Globus pallidus (tissue), 1 donor: ENCODE measurements at places on chromosomes 1 and 21.

DNA sequence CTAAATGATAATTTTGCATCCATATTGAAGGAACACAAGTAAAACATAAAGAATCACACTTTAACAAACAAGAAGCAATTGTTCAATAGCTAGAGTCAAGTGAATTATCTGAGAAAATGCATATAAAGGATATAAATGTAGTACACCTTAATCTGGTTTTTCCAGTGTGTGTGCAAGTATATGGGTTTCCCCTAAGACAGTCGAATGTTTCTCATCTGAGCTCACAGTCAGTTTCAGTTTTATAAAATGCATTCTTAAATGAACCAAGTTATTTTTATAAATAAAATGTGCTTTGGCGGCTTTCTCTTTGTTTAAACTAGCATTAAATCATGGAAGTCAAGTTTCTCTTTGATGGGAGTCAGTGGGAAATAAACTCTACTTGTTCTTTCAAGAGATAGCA is 125.9 kb downstream of the PTPRC start:
- DNase-seq, result no peak

- no peak for DNase-seq
These were observed 16.8 kb downstream of the CCDC185 start for GRCh38 chr1:223410036-223410435.

- DNase-seq, result no peak
These were observed 113.7 kb upstream of the WARS2 start for GRCh38 chr1:119254067-119254720.

GRCh38 chr1:16175610-16176553 is 20.0 kb upstream of the EPHA2 start:
- peak; percentile 73 for DNase-seq

- DNase-seq, result no peak
These were observed 27.2 kb downstream of the CAPN2 start for GRCh38 chr1:223739366-223740037.

DNA sequence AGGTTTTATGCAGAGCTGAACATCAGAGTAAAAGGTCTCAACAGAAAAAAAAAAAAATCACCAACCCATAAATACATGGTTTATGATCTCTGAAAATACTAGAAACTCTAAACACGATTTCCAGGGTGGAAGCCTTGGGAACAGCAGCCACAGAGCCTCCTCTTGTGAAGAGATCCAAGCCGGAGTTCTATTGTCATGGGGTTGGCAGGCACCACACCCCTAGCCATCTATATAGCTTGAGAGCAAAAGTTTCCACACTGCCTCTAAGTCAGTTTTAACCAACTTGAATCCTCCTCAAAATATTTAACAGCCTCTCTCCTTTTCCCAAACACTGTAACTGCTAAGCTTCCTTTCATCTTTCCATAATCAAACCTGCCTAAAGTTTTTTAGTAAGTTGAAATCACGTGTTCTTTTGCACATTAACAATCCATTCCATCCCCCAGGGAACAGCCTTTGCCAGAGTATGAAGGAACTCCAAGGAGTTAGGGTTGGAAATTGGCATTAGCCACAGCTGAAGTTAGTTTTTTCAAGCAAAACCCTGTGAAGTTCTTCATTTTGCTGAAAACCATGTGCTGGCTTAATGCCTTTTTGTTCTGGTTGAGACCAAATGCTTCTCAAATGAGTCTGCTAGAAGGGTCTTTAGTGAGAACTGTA is 13.8 kb upstream of the SEC16B start:
- DNase-seq, result no peak

GRCh38 chr1:202105571-202106339 is 17.0 kb upstream of the GPR37L1 start:
- DNase-seq, result no peak

- no peak for DNase-seq
These were observed 81.8 kb upstream of the CD34 start for GRCh38 chr1:207992677-207993236.

DNA sequence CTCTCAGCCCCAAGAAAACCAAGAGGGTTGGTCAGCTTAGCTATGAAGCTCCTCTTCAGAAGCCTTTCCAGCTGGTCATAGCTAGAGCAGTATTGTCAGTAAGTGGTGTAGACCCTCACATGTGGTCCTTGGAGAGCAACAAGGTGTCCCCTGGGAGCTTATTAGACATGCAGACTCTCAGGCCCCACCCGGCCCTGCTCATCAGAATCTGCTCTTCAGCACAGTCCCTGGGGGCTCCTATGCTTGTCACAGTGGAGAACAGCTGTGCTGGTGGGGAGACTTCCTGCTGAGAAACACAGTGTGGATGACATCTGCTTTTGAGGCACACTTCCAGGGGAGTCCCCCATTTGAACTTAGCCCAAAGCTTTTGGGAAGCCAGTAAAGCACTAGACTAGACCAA is 21.9 kb upstream of the NEK2 start:
- DNase-seq, result no peak

DNA sequence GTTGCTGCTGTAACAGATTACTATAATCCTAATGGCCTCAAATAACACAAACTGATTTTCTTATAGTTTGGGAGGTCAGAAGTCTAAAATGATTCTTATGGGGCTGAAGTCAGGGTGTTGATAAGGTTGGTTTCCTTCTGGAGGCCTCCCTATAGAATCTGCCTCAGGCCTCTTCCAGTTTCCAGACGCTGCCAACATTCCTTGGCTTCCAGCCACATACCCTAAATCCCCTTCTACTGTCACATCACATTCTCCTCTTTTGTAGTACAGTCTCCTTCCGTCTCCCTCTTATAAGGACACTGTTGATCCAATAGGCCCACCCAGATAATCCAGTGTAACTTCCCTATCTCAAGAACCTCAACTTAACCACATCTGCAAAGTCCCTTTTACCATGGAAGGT is 145.3 kb upstream of the NCAM2 start:
- no peak for DNase-seq

- DNase-seq, result no peak
These were observed 21.1 kb downstream of the IPO9 start for GRCh38 chr1:201850053-201850397.

GRCh38 chr1:200429221-200429751 is 19.4 kb upstream of the ZNF281 start:
- DNase-seq, result no peak

GRCh38 chr1:7229186-7229585 is 443.9 kb downstream of the CAMTA1 start:
- no peak for DNase-seq
